ENCODE measurements at places on chromosomes 7 and 10.

GRCh38 chr10:111127081-111127848 is 50.4 kb downstream of the ADRA2A start:
- DNase-seq: no peak

DNA sequence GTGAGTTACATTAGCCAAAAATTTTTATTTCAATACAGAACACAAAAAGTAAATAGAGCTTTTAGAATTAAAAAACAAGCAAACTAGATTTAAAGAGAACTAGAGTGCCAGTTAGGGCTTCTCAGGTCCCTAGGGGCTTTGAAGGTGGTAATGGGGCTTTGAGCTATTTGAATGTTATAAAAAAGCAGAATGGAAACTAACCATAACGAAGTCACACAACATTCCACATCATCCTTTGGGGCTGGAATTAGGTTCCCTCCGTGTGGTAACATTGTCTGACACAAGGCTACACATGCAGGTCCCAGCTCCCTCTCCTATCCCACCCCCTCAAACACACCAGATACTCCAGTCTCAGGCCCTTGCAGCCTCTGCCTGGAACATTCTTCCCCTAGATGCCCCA is 15.3 kb downstream of the JAZF1 start:
- no peak for DNase-seq

DNA sequence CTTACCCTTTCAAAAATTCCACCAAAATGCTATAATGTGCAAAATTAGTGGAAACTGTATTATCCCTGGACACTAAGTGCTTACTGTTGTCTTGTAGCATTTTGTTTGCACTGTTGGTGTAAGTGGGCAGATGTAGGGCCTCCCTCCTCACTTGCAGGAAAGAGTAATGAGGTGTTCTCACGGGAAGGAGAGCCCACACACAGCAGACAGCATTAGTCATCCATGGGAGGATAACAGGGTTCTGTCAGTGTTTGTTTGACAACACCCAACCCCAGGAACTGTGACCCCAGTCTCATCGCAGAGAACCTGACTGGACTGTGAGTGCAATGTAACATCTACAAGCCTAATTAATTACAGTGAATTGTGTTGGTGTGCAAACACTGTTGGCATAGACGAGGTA is 58.7 kb upstream of the VSTM2A start:
- no peak for DNase-seq

DNA sequence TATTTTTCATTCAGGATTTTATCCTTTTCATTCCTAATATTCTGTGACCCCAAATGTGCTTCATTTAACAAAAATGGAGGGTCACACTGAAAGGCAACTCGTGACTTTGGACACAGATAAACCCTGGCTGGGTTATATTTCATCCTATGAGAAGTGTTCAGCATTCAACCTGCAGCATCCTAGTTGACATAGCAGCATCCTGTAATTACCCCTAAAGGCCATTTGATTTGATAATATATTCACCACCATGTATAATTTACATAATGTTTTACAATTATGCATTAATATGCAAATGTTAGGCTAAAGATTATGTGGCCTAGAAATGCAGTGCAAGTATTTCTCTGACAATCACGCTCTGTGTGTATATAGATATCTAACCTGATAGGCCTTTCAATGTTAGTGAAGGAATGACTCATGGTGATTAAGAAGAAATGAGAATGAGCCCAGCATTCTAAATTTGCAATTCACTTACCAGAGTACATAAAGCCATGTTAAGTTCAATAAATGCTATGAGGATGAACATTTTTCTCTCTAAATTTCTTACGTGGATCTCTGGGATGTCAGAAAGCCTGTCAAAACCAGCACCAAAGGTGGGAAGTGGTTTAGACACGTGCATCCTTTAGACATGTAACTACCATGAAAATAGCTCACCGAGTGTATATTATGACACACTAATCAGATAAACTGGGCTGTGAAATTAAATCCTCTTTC is 337.7 kb upstream of the AOAH start:
- DNase-seq: no peak

DNA sequence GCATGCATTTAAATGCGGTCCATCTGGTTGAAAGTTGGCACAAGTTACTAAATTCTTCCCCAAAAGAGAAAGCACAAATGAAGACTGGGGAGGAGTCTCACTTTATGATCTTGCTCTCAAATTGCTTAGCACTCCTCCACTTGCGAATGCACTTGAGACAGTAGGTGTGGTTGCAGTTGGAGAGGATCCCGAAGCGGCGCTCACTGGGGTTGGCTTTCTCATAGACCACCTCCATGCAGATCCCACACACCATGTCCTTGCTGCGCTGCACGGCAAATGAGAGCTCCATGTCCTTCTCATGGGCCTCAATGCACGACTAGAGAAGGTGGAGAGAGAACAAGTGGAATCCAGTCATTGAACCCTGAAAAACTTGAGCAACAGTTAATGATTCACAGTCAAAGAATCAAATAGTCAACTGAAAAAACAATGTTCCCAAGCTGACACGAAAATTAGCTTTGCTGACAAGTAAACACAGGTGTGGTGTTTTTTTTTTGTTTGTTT is 22.7 kb downstream of the MKRN1 start:
- no peak for DNase-seq

DNA sequence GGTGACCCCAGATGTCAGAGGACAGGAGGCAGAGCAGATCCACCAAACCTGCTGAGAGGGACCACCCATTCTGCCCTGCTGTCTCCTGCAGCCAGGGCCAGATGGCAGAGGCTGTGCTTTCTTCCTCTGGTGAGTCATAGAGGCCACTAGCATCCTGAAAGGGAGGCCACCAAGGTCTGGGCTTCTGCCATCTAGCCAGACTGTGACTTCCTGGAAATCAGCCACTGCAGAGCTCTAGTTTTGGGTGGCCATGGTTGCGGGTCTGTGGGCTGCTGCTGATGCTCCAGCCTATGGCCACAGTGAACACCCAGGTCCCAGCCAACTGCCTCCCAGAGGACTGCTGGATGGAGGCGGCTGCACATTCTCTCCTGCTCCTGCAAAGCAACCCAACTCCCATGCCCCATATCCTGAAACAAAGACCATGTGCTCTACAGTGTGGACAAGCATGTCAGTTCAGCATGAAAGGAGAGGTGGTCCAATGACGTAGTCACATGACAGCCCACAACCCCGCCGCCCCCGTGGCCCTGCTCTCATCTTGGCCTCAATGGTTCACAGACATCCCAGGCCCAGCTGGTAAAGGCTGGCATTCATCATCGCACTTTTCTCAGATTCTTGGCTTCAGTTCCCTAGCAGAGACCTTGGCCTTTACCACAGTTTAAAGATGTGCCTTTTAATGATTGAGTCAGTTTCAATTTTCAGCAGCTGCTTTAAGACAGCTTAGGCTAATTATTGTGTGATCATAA is 73.9 kb upstream of the CXCL12 start:
- no peak for DNase-seq

DNA sequence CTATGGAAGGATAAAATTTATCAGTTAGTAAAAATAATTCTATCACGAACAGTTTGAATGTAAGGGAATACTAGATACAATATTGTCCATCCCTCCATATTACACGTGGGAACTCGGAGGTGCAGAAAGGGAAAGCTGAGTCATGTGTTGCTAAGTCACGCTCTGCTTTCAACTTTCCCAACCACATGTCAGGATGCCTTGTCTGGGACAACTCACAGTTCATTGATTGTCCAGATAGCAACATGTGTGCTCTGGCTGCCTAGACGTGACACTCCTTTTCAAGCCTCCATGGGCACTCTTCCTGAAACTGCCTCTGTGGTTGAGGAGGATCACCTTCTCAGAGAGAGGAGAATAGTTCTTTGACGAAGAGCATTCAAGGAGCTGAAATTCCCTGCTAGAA is 808.1 kb downstream of the GRID1 start:
- no peak for DNase-seq

GRCh38 chr10:78907551-78908211 is 161.1 kb upstream of the ZMIZ1 start:
- no peak for DNase-seq

GRCh38 chr10:8069108-8069507 is 14.6 kb downstream of the GATA3 start:
- DNase-seq: no peak

- no peak for DNase-seq
Observed at GRCh38 chr10:60139290-60139689, 232.9 kb upstream of the CCDC6 start.

DNA sequence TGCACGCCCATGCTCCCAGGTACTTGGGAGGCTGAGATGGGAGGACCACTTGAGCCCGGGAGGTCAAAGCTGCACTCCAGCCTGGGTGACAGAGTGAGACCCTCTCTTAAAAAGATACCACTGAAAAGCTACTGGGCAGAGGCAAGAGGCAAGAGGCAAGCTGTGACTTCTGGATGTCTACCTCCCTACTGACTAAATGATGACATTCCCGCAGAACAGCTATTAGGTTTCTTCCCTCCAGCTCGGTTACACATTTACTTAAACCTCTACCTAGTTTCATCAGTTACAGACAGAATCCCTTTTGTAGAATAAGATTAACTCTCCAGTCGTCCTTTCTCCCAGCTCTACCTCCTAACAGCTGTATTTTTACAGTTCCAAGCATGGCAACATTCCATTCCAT is 21.2 kb downstream of the RHEB start:
- no peak for DNase-seq

DNA sequence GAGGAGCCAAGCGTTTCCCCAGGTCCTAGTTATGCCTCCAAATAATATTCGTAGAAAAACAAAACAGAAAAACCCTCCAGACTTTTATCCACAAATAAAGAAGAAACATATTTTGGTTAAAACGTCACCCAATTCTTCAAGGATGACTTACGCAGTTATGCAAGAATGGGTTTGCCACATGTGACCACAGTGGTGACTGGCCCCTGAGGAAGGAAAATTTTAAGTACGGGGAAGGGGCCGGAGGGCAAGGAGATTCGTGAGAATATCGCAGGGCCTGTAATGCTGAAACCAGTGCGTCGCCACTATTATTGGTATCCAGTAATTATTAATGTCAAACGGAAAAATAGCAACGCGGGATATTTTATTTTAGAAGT is 537 bp upstream of the MRPS24 start:
- no peak for DNase-seq

DNA sequence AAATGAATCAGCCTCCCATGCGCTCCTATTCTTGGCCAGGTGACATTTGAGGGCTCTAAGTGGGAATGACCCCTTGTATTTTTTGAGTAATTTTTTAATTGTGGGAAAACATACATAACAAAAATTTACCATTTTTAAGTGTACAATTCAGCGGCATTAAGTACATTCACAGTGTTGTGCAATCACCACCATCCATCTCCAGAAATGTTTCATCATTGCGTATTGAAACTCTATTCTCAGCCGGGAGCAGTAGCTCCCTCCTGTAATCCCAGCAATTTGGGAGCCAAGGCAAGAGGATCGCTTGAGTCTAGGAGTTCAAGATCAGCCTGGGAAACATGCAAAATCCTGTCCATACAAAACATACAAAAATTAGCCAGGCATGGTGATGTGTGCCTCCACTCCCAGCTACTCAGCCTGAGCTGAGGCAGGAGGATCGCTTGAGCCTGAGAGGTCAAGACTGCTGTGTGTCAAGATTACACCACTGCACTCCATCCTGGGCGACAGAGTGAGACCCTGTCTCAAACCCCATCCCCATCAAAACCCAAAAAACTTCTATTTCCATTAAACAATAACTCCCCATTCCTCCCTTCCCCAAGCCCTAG is 2.5 kb downstream of the ANTXRL start:
- DNase-seq: no peak

DNA sequence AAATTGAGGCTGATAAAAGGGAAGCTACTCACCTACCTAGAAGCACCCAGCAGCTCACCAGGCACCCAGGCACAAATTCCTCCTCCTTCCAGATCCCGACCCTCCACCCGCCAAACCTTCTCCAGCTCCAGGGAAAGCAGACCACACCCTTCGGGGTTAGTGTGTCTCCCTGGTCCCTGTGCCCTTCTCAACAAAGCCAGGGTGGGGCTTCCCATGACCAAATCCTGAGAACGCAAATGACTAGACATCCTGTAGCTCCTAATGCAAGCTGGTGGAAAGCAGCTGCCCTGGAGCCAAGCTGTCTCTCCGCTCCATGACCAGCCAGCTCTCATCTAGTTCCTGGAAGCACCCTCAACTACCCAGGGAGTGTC is 4.4 kb downstream of the TBX20 start:
- DNase-seq: no peak
